DND-41 (cell line): ENCODE measurements at places on chromosomes 2 and 18.

GRCh38 chr2:159035790-159036411 is 67.5 kb downstream of the TANC1 start:
- peak; percentile 24 for DNase-seq

GRCh38 chr2:217897816-217898806 is 104.7 kb downstream of the TNS1 start:
- DNase-seq: no peak

DNA sequence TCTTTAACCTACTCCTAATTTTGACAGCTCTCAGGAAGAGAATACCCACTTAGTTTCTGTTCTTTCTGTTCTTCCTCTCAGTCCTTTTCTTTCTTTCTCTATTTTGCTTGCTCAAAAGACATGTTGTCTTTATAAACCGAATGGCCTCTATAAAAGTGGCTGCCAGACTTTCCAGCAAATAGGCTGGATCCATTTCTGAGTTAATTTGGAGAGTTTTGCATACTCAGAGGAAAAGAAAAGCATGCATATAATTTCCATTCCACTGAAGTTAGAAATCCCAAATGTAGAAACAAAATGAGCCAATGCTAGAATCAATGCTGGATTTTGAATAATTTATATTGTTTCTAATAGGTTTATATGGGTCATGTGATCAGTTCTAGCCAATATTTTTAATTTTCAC is 65.9 kb downstream of the FAM124B start:
- DNase-seq: no peak

DNA sequence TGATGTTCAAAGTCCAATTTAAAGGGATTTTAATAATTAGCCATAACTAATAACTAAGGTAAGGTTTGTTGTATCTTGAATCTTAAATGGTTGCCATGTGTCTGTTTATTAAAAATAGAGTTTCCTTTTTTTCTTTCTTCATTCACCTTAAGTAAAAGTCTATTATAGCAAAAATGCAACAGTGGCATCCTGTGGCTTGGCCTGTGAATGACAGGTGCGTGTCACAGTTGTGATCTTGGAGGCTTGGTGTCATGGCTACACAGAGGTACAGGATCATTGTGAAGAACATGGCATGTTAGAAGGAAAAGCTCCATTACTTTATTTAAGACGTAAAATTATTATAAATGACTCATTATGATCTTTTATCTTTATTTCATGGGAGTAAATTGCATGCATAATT is 246.1 kb downstream of the BCL2 start:
- peak; percentile 43 for DNase-seq

DNA sequence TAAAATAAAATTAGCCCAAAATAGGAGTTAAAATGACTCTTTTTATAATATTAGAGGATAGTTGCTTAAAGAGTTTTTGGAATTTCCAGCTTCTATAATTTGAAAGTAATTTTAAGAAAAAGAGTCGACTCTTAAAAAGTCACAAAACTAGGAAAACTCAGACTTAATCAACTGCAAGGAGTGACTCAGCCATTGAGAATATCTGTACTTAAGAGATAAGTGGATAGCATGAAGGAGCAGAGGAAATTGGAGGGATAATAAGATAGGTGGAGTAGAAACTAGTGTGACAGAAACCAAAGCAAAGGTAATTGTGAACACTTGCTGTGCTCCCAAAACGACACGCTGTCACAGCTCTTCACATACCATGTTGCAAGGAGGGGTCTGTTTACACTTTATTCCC is 8.4 kb downstream of the RSAD2 start:
- no peak for DNase-seq

DNA sequence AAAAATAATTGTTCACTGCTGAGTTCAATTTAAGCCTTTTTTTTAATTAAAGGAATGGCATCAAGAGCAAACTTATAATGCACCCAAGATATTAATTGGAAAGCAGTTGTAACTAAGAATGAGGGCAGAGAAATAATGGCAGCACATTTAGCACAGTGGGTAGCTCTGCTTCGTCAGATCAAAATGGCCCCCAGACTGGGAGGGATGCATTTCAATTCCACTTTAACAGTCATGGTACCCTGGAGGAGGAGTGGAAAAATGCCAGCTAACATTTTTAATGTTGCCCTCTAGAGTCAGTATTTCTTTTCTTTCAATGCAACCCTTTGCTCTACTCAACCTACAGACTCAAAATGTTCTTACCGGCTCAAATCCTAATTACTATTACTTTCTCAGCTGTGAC is 504.8 kb upstream of the SETBP1 start:
- DNase-seq: no peak

GRCh38 chr2:53519918-53520841 is 247.4 kb upstream of the CHAC2 start:
- DNase-seq: no peak

- no peak for DNase-seq
Observed at GRCh38 chr2:198517976-198518375, 713.6 kb downstream of the PLCL1 start.

DNA sequence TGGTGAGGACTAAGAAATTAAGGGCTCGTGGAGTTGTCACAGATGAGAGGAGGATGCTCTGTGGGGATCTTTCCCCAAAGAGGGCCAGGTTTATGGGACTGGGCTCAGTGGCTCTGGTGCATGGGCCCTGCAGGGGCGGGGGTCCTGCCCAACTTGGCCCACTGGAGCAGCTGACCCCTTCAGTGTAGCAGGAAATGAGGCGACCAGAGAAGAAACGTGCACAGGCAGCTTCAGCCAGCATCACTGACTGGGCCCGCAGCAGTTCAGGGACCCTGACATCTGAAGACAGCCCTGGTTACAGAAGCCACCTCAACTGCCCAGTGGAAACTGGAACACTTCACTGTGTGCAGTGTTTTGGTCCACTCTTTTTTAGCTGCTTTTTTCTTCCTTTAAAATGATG is 72.8 kb downstream of the EMILIN2 start:
- DNase-seq: no peak

DNA sequence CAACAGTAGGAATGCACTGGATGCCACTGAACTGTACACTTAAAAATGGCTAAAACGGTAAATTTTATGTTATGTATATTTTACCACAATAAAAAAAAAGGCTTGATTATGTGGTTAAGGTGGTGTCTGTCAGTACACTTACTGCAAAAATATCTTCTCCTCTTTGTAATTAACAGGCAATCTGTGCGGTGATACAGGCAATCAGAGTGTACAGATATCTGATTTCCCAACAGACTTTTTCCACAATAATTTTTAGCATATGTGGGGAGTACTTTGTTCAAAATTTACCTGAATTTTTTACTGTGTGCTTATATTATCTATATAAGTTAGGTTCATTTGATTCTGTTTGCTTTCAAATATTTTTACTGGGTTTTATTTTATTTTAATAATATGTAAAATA is 175.0 kb upstream of the PGAP1 start:
- DNase-seq: no peak

DNA sequence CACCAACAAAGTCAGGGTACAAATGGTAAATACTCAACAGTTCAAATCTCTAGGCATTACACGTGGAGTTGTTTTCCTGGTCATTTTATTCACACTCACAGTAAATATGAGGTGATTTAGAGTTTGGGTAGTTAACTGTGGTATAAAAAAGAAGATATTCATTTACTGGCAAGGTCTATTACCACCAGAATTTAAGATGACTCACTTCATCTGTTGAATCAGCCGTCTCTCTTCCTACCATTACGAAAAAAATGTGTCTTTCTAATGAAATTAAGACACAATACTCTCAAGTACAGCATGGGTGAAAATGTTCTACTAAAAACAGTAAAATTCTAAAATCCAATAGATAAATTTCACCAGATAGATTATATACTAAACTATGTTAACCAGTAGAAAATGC is 21.0 kb upstream of the GPR75 start:
- no peak for DNase-seq

DNA sequence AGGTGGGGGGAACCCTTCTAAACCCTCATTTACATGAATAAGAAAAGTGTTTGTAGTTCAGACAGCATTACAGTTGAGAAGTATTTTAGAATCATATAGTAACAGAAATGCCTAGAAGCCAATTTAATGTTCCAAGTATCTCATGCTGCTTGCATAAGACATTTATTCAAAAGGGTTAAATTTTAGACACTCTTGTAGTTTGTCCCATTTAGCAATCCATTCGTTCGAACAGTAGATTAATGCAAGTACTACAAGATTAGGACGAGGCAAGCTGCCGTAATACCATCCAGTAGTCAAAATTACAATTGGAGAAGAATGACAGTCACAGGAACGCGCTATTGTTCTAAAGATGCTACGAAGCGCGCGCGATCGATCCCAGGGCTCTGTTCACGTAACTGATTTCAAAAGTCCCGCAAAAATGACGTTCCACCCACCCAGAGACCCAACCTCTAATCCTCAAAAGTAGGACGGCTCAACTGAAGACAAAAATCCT is 1.2 kb downstream of the TMEM237 start:
- no peak for DNase-seq

- DNase-seq: no peak
Observed at GRCh38 chr2:118006326-118006725, 7.5 kb downstream of the CCDC93 start.

- peak; percentile 53 for DNase-seq
Observed at GRCh38 chr2:136527560-136527959, 237.8 kb upstream of the THSD7B start.

DNA sequence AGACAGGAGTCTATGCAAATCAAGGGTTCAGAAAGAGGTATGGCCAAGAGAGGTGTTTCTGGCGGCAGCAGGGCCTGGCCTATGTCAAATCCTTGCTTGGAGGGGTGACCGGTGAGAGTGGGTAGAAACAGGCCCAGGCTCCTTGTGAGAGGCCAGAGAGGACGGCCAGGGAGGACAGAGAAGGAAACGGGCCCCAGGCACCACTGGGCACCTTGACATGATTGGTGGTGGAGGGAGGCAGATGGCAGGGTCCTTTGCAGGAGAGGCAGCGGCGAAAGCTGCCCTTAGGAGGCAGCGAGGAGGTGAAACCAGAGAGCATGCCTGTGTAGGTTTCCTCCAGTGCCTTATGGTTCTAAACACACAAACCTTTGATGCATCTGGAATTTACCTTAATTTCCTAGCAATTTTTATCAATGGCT is 6.2 kb downstream of the RAMP1 start:
- no peak for DNase-seq

DNA sequence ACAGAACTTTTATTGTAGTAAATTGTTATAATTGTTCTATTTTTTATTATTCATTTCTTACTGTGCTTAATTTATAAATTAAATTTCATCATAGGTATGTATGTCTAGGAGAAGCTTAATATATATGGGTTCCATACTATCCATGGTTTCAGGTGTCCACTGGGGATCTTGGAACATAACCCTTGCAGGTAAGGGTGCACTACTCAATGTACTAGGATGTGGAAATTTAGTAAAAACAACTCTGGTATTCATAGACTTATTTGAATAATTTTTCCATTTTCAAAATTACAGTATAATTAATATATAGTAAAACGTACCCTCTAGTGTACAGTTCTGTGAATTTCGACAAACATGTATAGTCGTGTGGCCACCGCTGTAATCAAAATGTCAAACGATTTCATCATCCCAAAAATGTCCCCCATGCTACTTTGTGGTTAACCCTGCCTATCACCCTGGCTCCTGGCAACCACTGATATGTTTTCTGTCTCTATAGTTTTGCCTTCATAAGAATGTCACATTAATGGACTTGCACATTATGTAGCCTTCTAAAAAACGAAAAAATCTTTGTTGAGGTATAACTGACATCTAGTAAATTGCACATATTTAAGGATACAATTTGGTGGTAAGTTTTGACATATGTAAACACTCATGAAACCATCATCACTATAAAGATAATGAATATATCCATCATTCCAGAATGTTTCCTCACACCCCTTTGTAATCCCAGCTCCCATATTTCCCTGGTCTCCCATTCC is 45.7 kb downstream of the ARL5A start:
- DNase-seq: peak; percentile 10

DNA sequence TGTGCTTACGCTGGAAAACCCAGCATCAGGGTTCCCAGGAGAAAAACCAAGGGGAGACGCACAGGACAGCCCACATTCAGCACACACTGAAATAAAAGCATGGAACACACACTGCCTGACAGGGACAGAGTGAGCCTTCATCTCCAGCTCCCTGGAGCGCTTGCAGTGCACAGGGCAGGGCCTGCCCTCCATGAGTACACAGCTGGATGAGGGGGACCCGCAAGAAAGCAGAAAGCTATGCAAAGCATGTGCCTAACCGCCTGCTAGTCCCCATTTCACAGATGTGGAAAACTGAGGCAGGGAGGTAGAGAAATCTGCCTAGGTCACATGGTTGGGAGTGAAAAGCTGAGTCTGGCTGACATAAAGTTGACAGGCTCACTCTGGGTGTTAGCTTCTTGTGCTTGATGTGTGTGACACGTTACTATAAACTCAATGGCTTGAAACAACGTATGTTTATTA is 187.1 kb downstream of the HDAC4 start:
- no peak for DNase-seq

DNA sequence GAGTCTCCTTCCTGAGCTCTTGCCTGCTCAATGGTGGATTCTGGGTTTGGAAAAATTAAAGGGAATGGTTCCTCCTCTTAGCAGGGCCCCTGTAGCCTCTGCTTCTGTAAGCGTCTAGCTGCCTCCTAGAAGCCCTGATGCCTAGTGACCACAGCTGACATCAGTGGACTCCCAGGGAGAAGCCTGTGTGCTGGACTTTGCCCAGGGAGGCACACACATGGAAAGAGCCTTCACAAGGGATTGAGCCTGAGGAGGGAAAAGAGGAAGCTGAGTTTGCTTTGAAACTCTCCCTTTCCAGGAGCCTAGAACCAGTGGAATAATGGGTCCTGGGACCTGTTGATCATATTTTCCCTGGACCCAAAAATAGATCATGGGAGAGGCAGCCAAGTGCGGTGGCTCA is 1.4 kb upstream of the CFAP65 start:
- no peak for DNase-seq

DNA sequence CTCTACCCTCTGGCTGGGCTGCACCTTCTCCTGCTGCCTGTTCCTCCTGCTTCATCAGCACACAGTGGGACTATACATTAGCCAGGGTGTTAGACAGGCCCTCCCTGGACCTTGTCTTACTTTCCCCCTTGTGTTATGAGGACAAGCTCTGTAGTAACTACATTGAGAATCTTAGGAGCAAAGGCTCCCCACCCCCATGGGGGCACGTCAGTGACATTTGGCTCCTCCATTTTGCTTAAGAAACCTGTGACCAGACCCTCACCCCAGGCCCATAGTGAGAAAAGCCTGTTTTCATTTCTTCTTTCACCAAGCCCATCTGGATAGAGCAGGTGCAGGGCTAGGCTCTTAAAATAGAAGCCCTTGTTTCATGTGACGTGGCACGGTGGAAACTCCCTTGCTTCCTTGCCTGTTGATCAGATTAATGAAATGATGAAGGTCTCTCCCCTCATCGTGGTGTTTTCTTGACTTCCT is 146.7 kb downstream of the RPIA start:
- DNase-seq: no peak

- no peak for DNase-seq
Observed at GRCh38 chr2:144660518-144661316, 140.8 kb upstream of the ZEB2 start.

- DNase-seq: no peak
Observed at GRCh38 chr18:2983296-2983695, 29.6 kb downstream of the LPIN2 start.
